ENCODE measurements at places on chromosomes 1 and 21.

- DNase-seq: no peak
Observed at GRCh38 chr1:78840453-78841271, 165.9 kb downstream of the ADGRL4 start.

DNA sequence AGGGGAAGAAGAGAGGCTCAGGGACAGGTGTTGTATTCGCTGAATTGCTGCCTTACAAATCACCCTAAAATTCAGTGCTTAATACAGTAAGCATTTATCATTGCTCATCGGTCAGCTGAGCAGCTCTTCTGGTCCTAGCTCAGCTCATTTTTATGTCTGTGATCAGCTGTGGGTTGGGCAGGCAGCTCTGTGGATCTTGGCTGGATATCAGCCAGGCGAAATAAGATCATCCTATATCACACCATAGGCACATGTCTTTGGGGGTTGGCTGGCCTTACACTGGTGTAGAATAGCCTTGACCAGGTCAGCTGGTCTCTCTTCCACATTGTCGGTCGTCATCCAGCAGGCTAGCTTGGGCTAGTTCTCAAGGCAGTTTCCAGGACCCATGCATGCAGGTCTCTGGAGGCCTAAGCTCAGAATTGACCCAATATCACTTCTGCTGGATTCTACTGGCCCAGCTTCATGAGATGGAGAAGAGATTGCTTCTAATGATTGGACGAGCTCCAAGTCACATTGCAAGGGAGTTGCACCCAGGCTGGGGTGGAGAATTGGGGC is 448.6 kb downstream of the KIF26B start:
- no peak for DNase-seq

DNA sequence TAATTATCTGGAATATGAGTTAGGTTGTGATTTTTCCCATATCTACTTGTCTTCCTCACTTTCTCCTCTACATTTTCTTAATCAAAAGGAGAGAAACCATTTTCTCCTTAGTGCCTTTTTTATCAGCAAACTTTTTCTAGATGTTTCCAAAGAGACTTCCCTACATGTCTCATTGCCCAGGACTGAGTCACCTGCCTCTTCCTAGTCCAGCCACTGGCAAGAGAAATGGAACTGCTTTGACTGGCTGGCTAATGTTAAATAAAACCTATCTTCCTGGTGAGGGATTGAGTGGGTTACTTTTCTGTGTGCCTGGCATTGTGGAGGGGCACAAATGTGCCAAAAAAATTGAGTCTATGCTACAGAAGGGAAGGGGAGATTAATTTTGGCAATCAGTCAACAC is 52.1 kb upstream of the CD5L start:
- DNase-seq: no peak

- DNase-seq: no peak
Observed at GRCh38 chr1:233656687-233657086, 42.8 kb downstream of the KCNK1 start.

GRCh38 chr21:41500363-41500762 is 7.6 kb downstream of the TMPRSS2 start:
- no peak for DNase-seq

- DNase-seq: no peak
Observed at GRCh38 chr1:198780376-198780775, 141.5 kb downstream of the PTPRC start.

DNA sequence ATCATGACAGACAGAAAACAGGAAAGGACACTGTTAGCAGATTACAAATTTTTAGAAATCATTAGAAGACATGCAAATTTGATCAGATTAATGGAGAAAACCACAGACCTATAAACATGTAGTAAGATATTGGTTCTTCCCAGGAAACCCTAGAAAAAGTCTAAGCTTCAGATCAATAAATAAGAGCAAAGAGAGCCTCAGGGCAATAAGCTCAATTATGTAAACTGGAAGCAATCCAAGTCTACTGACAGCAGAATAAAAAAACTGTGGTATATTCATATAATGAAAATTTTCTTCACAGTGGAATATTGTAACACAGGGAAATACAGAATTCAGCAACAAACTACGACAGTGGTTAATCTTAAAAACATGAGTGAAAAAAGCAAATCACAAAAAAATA is 36.3 kb downstream of the NRDC start:
- no peak for DNase-seq
